CD4-positive, alpha-beta T cell treated with Interleukin-4 for 4 hours (primary cell): ENCODE measurements at places on chromosomes 7 and 10.

GRCh38 chr10:115321360-115321759 lies 228.2 kb downstream of the ATRNL1 start:
- no peak for DNase-seq

GRCh38 chr7:4766666-4767519 lies 8.5 kb upstream of the AP5Z1 start:
- DNase-seq: no peak

- peak; percentile 10 for DNase-seq
Observed at GRCh38 chr7:105800442-105800841, 76.0 kb downstream of the ATXN7L1 start.

GRCh38 chr10:43396061-43396927 lies 12.7 kb downstream of the HNRNPF start:
- peak; percentile 72 for DNase-seq

DNA sequence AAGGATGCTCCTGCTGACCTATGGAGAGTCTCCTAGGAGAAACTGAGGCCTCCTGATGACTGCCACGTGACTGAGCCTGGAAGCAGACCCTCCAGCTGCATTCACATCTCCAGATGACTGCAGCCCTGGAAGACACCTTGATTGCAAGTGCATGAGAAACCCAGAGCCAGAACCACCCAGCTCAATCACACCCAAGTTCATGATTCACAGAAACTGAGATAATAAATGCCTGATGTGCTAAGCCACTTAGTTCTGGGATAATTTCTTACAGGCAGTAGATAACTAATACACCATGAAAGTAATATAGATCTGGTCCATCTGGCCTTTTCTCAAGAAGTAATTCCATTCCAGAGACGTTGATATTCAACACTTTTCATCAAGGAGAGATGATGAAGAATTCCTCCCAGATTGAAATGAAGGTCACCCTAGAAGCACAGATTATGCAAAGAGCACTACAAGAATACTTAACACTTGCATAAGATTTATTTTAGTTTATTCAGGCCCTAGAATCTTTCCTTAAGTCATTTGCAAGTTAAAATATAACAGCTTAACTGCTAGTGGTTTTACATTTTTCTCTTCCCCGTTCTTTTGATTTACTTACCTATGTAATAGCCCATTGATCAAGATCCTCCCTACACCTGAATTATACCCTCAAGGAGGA lies 208.2 kb upstream of the INHBA start:
- no peak for DNase-seq

- no peak for DNase-seq
Observed at GRCh38 chr10:71840958-71841335, 10.1 kb downstream of the PSAP start.

DNA sequence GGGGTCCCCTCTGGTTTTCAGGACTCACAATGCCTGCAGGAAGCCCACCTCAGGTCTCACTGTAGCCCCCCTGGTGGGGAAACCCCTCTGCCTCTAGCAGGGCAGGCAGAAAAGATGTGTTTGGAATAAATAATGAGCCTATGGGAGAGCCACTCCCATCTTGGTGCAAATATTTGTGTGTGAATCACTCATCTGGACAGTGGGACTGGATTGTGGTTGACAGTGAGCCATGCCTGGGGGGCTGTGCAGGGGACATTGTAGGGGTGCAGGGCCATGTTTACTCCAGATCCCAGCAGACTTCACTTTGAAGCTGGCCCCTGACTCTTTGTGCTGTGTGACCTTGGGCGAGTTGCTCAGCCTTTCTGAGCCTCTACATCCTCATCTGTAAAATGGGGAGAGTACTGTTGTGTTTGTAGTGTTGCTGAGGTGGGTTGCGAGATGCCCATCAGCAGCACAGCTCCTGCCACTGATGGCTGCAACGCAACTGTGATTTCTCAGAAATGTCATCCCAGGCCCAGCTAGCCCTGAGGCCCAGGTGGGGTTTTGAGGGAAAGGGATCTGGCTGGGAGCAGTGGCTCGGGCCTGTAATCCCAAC lies 20.7 kb downstream of the GTF2IRD1 start:
- no peak for DNase-seq

DNA sequence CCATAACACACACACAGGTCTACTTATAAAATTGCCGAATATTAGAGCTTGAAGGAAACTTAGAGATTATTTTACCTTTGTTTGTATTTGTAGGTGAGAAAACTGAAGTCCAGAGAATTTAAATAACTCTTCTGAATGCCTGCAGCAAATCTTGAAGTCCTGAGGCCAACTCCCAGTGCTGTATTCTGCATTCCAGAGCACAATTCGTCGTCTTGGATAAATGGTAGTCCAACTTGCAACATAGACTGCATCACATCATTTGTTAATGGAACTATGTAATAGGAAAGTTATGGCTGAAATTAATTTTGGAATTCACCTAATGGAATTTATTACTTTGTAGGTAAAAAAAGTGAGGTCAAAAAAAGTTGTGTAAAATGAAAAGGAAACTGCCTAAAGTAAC lies 37.3 kb upstream of the SEMA3D start:
- DNase-seq: no peak

- DNase-seq: no peak
Observed at GRCh38 chr10:3295582-3296151, 123.1 kb upstream of the PITRM1 start.

DNA sequence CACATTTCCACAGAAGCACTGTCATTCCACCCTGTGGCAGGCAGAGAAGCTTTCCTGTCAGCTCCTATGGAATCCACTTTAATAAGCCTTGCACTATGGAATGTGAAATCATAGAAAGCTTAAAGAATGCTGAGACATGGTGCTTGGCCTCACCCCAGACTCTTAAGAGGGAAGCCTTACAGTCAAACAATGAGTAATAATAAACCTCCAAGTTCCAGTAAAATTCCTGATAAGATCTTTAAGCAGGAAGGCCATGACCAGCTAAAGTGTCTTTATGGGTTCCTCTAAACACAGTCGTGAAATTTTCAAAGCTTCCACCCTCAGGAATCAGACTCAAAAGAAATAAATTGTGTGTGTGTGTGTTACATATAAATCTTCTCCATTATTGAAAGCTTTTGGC lies 11.9 kb upstream of the TEX36 start:
- no peak for DNase-seq

DNA sequence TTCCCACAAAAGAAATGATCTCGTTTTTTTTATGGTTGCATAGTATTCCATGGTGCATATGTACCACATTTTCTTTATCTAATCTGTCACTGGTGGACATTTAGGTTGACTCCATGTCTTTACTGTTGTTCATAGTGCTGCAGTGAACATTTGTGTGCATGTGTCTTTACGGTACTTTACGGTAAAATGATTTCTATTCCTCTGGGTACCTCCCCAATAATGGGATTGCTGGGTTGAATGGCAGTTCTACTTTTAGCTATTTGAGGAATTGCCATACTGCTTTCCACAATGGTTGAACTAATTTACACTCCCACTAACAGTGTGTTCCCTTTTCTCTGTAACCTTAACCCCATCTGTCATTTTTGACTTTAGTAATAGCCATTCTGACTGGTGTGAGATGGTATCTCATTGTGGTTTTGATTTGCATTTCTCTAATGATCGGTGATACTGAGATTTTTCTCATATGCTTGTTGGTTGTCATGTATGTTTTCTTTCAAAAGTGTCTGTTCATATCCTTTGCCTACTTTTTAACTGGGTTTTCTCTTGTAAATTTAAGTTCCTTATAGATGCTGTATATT lies 37.2 kb downstream of the MKLN1 start:
- no peak for DNase-seq

DNA sequence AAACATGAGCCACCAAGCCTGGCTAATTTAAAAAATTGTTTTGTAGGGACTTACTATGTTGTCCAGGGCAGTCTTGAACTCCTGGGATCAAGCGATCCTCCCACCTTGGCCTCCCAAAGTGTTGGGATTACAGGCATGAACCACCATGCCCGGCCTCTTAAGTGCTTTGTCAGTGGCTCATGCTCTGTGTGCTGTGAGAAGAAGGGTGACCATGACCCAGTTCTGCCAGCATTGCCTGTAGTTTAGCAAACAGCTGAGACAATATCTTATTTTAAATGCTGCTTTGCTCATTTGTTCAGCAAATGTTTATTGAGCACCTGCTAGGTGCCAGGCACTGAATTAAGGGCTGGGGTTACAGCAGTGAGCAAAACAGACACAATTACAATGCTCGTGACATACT lies 9.0 kb downstream of the ADCK2 start:
- DNase-seq: no peak

GRCh38 chr7:36273836-36274235 lies 115.8 kb upstream of the ANLN start:
- no peak for DNase-seq

GRCh38 chr7:107959527-107959898 lies 43.4 kb downstream of the LAMB1 start:
- DNase-seq: no peak

DNA sequence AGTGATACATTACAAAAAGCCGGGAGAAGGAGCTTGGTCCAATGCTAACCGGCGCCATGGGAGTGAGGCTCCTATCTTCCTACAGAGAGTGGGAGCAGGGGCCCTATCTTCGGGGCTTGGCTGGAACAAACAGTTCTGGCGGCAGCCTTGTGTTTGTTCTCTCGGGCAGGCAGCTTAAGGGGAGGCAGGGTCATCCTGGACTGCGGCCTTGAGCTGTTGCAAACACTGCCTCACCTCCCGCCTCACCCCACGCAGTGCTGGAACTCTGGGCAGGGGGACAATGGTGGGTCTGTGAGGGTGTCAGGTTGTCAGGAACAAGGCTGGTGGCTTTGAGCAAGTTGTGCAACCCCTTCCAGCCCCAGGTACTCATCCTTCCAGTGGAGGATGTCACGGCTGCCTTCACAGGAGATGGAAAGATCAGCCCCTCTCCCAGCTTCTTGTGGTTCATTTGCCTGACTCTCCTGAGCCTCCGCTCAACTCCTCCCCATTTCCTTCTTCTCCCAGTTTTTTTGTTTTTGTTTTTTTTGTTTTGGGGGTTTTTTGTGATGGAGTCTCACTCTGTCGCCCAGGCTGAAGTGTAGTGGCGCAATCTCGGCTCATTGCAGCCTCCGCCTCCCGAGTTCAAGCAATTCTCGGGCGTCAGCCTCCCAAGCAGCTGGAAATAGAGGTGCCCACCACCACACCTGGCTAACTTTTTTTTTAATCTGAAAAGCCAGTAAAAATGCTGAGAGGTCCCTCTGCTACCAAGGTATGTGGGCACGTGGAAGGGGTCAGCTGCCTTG lies 57.4 kb downstream of the SPOCK2 start:
- no peak for DNase-seq

DNA sequence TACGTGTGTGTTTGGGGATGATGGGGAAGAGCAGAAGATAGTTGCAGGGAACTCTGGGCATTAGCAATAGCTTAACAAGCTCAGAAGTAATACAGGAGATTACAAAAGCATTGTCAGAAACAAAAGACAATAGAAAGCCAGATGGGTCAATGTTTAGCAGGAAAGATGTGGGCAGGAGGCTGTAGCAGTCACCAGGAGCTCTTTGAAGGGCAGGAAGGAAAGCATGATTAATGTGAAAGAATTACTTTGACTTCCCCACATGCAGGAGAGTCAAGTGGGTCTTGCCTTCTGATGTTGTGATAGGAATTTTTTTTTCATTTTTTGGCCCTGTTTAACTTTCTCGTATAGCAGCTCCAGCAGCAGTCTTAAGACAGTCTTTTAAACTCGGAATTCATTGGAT lies 6.0 kb upstream of the SMNDC1 start:
- no peak for DNase-seq

DNA sequence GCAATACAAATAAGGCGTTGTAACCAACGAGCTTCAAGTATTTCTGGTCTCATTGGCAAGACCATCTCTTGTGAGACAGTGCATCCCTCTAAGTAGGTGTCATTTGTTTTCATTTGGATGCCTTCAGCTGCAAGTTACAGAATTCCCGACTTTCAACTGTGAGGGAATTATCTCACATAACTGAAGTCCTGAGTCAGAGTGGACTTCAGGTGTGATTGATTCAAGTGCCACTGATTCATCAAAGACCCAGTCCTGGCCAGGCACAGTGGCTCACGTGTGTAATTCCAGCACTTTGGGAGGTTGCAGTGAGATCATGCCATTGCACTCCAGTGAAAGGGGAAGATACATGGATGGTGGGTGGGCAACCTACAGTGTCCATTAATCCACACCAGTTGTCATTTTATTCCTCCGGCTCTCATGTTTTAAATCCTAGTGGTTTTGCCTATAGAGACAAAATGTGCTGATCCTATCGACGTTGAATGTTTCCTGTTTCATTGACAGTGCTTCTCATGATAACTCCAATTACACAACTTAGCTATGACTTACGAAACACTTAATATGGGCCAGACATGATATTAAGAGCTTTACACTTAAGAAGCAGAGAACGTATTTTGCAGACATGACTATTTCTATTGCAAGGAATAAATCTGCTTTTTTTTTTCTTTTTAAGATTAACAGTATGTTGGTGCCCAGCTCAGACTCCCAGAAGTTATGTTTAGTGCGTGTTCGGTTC lies 268.0 kb downstream of the FRMD4A start:
- DNase-seq: no peak

DNA sequence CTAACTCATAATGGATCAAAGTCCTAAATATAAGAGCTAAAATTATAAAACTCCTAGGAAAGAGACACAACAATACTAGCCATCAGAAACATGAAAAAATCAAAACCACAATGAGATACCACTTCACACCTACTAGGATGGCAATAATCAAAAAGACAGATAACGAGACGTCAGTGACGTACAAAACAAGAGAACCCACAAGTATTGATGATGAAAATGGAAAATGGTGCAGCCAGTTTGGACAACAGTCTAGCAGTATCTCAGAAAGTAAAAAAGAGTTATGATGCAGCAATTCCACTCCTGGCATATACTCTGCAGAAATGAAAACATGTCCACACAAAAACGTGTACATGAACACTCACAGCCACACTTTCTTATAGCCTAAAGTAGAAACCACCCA lies 173.5 kb downstream of the SRPK2 start:
- DNase-seq: no peak

GRCh38 chr10:129626796-129627435 lies 159.9 kb downstream of the MGMT start:
- no peak for DNase-seq
